ENCODE measurements at places on chromosomes 16 and 17.

GRCh38 chr17:17547210-17547764, 44.2 kb downstream of the PEMT start:
- DNase-seq = no peak

GRCh38 chr17:38550661-38551060, 55.1 kb downstream of the SRCIN1 start:
- DNase-seq = no peak

GRCh38 chr16:4733211-4733742, 794 bp downstream of the ANKS3 start:
- no peak for DNase-seq

GRCh38 chr16:68257251-68257905, 6.9 kb upstream of the SLC7A6 start:
- DNase-seq = peak; percentile 80

- DNase-seq = no peak
Measured at GRCh38 chr17:58375811-58376210, 23.8 kb upstream of the SUPT4H1 start.

All from GM20000 (cell line).